ENCODE measurements at places on chromosomes 7 and 10.

DNA sequence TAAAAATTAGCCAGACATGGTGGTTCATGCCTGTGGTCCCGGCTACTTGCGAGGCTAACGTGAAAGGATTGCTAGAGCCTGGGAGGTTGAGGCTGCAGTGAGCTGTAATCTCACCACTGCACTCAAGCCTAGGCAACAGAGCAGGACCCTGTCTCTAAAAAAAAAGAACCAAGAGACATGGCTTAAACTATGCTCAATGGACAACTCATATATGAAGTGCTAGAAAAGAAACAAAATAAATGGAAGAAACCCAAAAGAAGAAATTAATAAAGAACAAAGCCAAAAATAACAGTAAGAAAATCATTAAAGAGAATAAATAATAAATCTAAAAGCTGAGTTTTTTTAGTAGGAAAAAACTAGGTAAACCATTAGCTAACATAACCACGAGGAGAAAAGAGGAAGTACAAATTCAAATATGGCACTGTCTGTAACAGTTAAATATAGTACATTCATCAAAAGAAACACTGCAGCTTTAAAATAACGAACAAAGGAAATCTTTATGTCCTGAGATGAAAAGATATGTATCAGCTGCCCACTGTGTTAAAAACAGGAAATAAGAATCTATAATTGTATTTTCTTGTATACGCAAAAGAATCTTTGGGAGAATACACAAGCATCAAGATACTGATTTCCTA lies 48.7 kb downstream of the UPF2 start:
- no peak for DNase-seq

DNA sequence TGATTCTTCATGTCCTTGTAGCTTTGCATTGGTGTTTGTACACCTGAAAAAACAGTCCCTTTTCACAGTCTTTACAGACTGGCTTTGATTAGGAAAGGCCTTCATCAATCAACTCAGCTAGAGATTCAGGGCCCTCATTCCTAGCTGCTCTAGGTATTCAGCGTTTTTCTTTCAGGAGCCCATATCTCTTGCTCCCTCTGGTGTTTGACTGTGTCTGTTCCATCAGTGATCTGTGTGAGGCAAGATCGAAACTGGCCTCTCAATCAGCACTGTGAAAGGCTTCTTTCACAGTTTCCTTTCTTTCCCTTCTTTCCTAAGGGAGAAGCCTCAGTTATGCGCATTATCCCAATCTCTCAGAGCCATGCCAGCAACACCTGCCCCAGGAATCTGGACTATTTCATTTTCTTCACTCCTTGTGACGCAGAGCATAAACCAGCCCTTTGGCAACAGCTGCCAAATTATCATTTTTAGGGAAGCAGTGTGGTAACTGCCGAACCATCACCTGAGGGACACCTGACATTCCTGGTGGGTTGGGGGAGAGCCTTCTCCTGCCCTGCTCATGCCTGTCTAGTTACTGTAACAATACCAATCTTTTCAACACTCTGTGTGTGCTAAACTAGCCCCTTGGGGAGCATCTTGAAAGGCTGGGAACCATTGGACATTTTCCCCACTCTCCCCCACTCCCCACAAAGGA lies 75.7 kb upstream of the CCDC71L start:
- peak; percentile 90 for DNase-seq

GRCh38 chr10:95818668-95819067 lies 62.7 kb downstream of the ENTPD1 start:
- DNase-seq, result peak; percentile 90

DNA sequence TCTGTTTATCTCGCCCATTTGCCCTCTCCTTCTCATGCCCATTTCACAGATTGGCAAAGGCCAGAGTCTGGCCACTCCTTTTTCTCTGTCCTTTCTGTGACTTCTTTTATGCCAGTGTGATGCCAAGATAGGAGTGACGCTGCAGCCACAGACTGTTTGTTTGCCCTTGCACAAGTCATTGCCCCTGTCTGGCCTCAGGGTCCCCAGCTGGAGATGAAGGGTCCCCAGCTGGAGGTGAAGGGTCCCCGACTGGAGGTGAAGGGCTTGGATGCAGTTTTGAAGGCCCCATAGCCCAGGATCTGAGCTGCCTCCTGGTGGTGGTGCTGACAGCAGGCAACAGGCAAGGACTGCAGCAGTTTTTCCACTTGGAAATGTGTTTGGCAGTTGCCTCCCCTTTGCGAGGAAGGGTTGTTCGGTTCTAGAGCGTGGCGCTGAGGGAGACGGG lies 50.8 kb upstream of the SLC29A3 start:
- DNase-seq, result peak; percentile 63

DNA sequence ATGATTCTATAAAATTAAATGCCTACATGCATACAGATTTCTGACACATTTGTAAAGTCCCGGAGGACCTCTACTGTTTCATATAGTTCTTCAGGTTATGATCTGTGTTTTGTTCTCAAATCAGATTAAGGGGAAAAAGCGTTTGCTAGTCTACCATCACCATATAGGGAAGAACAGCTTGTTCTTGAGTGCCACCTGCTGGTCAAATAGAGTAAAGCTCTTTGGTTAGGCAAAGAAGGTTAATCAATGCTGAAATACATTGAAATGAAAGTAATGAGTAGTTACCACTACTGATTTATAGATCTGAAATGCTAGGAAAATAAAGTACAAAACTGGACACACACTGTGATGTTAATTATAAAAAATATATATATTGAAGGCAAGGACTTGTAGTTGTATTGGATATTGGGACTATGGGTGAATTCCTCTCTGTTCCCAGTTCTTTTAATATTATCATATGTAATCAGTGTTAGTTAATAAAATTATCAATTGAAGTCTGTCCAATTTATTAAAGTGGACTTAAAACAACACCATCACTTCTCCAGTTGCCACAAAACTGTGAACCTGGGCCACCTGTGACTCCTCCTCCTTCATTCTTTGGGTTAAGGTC lies 72.6 kb upstream of the PDLIM1 start:
- peak; percentile 86 for DNase-seq

DNA sequence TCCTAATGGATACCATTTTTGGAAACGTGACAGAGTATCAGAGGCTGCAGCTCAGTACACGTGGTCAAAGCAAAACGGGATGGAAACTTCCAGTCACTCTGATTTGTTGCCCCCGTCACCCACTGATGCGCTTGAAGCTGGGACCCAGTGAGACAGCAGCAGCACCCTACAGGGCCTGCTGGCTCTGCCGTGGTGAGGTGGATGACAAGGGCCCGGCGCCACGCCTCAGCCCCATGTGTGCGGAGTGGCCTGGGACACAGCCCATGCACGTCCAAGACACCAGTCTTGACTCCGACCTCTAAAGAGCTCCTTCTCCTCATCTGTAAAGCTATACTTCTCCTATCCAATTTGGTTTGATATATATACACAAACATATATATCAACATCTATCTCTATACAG lies 39.0 kb downstream of the CLEC2L start:
- no peak for DNase-seq
